Stimulated activated CD8-positive, alpha-beta memory T cell treated with anti-CD3 and anti-CD28 coated beads, Interleukin-4, amount 100 ng/mL, for 4 hours (primary cell): ENCODE measurements at places on chromosomes 12 and 14.

DNA sequence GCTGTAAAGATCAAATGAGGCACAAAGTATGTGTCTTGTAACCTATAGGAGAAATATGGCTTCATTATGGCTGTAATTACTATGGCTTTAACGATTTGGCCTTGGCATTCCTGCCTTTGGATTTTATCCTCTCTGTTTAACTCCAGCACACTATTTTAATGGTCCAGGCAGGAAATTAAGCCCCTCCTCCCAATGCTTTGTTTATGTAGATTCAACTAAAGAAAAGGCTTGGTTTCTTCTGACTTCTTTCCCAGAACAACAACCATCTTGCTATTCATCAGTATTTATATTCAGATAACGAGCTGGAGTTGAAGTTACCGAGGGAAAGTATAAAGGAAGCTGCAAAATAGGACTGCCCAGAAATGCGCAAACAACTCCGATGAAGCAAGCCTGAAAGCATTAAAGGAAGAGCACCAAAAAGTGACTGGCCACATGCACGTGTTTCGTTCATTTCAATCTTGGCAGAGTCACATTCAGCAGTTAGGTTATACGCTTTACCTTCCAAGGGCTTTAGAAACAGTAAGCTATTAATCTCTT is 104.6 kb downstream of the NELL2 start:
- no peak for DNase-seq

DNA sequence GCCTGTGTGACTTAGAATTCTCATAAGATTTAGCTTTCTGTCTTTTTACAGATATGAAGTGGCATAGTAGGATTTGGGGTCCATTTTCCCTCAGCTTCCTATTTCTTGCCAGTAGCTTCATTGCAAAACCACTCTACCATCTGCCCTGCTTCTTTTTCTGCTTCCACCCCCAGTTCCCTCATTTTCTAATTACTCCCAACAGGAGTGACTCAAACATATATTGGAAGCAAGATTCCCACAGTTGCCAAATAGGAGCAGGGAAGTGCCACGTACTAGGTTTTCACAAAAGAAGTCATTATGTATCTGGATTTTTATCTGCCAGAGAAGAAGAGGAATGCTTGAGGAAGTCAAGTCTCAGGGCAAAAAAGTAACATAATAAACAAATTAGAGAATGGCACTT is 64.1 kb downstream of the ANO4 start:
- no peak for DNase-seq

DNA sequence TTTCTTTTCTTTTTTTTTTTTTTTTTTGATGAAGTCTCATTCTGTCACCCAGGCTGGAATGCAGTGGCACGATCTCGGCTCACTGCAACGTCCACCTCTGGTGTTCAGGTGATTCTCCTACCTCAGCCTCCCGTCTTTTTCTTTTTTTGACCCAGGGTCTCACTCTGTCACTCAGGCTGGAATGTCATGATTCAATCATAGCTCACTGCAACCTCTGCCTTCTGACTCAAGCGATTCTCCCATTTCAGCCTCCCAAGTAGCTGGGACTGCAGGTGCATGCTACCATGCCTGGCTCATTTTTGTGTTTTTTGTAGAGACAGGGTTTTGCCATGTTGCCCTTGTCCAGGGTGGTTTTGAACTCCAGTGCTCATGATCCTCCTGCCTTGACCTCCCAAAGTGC is 12.0 kb downstream of the FUT8 start:
- no peak for DNase-seq

GRCh38 chr12:124655698-124656516 is 88.5 kb upstream of the NCOR2 start:
- DNase-seq: no peak
